Stomach (tissue), 19 donors: ENCODE measurements at places on chromosomes 16 and 17. TPM values are rescaled to one million over a fixed set of nuclear protein-coding genes. Genes with fewer than 3 reads are reported as not detected.

The ZFHX3 gene
- total RNA-seq = 13.6 TPM

The TP53TG3C gene
- not detected for total RNA-seq

The LYZL6 gene
- total RNA-seq = not detected

The ARHGDIG gene
- total RNA-seq = 3.1 TPM

The AKAP1 gene
- 69.2 TPM for total RNA-seq

The ZNF768 gene
- 30.0 TPM for total RNA-seq

The VMO1 gene
- total RNA-seq = not detected

The NPIPB9 gene
- total RNA-seq = 7.1 TPM

The KRTAP1-5 gene
- not detected for total RNA-seq

The CLEC18B gene
- not detected for total RNA-seq

The SOX15 gene
- total RNA-seq = not detected

The CKLF gene
- 25.2 TPM for total RNA-seq

The GPR179 gene
- total RNA-seq = not detected

The TMC5 gene
- total RNA-seq = 92.7 TPM

The KARS1 gene
- 85.8 TPM for total RNA-seq

The SOX8 gene
- total RNA-seq = not detected

The ERI2 gene
- 12.3 TPM for total RNA-seq

The OSBPL7 gene
- total RNA-seq = 330 TPM

The BCAR1 gene
- total RNA-seq = 179 TPM

The CFDP1 gene
- 104 TPM for total RNA-seq

The PCGF2 gene
- total RNA-seq = 31.9 TPM

The ABCC11 gene
- total RNA-seq = not detected

The WNT9B gene
- total RNA-seq = not detected

The CCL4L2 gene
- 0.73 TPM for total RNA-seq
